Hypothalamus (tissue), 51 donors: ENCODE measurements at places on chromosomes 11 and 22.
A peak's percentile ranks its signal among the peaks of the same experiment; 100 is the strongest.

DNA sequence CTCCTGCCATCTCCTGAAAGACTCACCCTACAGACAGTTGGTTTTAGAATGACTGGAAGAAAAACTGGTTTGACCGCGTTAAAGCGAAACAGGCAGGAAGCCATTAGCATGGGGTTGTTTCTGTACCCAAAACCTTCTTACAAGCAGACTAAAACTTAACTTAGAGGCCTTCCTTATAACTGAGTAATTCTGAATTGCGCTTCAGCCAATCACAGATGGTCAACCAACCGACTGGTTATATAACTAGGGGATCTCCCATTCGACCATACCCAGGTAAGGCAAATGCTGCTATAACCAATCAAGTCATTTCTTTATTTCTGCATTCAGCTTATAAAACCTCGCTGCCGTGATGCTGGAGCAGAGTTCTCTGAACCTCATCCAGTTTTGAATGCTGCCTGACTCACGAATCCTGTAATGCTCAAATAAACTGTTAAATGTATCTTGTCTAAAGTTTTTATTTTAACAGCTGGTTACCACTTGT is 87.8 kb upstream of the DRD2 start:
- DNase-seq = no peak

DNA sequence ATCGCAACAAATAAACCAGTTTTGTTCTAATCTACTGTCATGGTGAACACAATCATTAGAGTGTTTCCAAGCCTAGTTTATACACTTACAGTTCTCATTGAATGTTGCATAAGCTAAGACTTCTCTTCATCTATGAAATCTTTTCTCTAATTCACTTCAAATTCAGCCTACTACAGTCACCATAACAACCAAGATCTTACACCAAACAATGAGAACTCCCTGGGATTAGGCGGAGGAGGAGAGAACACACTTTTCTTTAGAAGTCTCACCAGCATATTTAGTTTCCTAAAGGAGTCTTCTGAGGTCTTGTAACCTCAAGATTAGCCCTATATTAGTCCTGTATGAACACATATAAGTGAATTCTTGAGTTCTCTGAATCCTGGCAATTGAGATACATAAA is 1889.7 kb downstream of the LRRC4C start:
- DNase-seq = no peak

DNA sequence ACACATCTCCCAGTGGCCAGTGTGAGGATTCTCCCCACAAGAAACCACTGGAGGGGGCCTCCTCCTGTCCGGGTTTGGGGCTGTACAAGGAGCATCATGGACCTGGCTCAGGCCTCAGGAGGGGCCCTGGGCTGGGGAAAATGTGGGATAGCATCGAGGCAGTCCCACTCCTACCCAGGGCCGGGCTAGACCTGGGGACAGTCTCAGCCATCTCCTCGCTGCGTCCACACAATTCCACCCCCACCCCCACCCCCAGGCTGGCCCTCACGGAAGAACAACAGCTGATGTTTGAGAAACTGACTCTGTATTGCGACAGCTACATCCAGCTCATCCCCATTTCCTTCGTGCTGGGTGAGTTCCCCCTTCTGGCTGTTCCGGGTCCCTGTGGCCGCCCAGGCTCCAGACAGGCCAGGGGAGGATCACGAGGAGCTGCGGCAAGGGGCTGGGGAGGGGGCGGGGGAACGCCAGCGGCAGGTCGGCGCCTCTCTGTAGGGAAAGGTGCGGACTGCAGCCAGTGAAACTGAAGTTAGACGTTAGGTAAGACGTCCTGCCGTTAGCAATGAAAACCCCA is 4.8 kb downstream of the BEST1 start:
- peak; percentile 58 for DNase-seq

- no peak for DNase-seq
Measured at GRCh38 chr11:62399878-62400266, 19.0 kb upstream of the SCGB1A1 start.

- no peak for DNase-seq
Measured at GRCh38 chr11:134036492-134037045, 32.3 kb upstream of the JAM3 start.

DNA sequence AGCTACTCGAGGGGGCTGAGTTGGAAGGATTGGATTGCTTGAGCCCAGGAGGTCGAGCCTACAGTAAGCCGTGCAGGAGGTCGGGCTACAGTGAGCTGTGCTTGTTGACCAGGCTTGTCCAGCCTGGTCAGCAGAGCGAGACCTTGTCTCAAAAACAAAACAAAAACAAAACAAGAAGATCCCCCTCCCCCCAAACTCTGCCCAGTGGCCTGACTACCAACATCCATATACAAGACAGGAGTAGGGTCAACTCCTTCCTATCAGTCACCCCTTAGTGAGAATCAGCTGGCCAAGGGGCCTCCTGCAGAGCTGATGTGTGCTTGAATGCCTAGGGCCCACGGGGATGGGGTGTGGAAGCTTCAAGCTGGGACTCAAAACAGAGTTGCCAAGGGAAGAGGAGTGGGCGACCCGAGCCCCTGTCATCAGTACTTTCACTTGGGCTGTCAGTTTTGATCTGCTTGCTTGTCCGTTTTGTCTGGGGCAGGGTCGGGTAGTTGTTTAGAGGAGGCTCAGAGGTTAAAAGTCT is 942 bp upstream of the TSPAN18 start:
- DNase-seq = no peak

- peak; percentile 61 for DNase-seq
Measured at GRCh38 chr22:20319745-20320658, at the start of gene DGCR6L. Gene DGCR6L, minus strand, starts transcription at chr22:20320060. Its CDS starts 72 bp downstream, at chr22:20319988.

DNA sequence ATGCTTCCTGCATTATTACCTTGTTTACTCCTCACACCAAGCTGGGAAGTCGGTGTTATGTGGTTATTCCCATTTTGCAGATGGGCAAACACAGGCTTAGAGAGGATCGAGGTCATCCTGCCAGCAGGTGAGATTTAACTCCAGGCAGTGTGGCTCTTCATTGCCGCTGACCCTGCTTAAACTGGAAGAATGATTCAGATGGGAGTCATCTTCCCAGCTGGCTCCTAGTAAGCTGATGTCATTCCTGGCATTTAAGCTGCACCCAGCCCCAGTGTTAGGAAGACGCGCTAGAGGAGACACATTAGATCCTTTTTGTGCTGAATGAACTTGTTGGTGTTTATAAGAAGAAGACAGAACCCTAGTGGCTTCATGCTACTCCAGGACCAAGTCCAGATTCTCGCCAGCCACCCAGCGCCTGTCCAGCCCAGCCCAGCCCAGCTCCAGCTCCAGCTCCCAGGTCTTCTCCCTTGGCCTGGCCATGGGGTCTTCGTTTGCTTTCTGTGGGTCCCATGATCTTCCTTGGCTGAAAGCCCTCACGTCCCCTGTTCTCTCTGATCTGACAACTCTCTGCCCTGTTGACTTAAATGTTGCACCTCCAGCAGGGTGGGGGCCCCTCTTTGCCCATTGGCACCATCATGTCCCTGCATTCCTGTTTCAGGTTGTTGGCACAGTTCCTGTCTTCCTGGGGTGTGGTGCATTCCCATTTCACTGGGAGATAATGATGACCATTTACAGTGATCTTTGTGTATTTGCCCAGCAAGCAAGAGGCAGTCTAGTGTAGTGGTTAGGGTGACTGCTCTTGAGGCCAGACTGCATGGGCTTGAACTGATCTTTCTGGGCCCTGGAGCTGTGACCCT is 13.6 kb downstream of the PARVB start:
- no peak for DNase-seq

GRCh38 chr11:2074266-2074825 is 64.8 kb downstream of the IGF2 start:
- DNase-seq = no peak

DNA sequence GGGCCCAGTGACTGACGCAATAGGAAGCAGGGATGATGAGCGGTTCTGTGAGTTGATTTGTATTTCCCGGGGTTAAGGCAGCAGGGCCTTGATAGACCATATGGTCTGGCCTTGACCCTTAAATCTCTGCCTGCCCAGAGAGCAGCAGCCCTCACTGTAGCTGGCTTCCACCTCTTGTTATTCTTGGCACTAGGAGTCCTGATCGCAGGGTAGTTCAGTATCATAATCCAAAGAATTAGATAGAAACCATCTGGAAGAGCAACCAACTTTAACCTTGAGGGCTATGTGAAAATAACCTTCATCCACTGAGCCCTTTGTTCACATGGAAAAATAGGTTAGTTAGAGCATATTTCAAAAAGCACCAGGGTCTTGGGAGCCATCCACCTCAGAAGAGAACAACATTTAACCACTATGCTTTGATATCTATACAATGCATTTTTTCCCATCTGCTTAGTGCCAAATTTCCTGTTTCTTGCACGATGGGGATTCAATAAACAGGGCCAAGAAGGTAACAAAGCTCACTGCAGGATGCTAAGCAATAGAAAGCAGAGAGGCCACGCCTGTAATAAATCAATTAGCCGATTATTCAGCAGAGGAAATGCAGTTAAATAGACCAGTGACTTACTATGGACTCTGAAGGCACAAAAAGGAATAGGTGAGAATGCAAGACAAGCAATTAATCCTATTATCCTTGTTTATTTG is 761.3 kb downstream of the OPCML start:
- DNase-seq = no peak

- no peak for DNase-seq
Measured at GRCh38 chr11:86186386-86186785, 58.2 kb upstream of the EED start.

DNA sequence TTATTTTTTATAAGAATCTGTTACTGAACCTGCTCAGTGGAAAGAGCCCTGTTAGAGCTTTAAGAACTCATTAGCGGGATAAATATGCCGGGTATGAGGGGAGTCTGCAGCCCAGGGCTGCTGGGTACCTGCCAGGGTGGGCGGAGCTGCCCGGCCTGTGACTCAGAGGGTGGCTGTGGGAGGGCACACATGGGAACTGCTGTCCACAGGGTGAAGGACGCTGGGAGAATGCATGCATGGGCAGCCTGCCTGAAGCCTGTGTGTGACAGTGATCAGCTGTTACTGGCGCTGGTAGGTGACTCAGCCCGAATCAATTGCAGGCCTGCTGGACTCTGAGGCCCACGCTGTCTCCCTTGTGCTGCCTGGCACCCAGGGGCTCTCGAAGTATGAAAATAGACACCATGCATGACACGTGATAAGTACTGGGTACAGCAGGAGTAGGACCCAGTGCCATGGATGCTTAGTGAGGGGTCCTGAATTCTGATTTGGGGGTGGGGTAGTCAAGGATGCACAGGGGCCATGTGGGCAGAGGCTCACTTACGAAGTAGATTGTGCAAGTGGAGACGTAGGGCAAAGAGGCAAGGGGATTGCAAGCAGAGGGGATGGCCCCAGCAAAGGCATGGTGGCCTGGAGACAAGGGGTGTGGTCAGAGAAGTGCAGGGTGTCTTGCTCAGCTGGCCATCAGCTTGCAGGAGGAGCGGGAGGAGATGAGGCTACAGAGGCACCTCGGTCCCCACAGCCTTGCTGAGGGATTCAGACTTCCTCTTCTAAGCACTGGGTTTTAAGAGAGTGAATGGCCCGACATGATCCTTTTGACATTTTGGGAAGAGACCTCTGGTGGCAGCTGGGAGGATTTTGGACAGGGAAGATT is 36.5 kb downstream of the GRIK4 start:
- DNase-seq = peak; percentile 82

DNA sequence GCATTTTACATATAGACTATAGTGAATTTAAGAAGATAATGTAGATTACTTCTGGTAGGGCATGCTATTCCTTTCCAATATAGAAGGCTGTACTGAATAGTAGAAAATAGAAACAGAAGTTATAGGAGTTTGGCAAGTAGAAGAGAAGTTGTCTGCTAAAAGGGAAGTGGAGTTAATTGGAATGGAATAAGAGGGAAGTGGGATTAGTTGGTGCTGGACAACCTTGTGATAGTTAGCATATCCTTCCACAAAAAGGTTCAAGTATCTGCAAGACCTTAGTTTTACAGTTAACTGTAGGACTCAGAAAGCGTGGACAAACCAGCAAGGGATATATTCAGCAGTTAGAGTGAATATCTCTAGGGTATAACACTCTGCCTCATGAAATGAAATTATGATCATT is 185.5 kb downstream of the SWAP70 start:
- DNase-seq = no peak

GRCh38 chr11:87215236-87215635 is 177.5 kb downstream of the TMEM135 start:
- no peak for DNase-seq

- no peak for DNase-seq
Measured at GRCh38 chr11:46203746-46204145, 73.7 kb upstream of the CREB3L1 start.

DNA sequence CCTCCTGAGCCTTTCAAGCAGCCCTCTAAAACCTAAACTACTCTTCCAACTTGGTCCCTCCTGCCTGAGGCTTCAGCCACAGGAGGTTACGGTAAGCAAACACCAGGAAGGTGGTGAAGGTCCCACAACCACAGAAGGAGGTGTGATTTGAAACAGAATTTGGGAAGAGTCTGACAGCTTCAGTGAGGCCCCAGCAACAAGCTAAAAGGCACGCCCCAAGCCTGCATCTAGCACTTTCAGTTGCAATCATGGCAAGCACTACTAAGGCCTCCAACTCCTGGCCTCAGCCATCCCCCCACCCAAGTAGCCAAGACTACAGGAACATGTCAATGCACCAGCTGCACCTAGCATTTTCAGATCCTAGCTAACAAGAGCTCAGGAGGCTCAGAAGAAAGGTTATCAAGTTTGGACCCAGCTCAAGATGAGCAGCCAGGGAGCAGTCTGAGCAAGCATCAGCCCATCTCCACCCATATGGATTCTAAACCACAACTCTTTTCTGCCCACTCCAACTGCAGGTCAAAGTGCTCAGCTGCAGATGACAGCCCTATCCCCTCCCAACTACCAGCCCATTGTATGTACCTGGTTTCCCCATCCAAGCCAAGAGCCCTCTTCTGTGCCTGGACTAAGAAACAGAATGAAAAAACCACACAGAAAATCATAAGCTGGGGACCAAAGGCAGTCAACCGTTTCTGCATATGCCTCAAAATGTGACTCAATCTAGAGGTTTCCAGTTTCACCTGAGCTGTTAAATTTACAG is 10.4 kb upstream of the AHNAK start:
- no peak for DNase-seq

- no peak for DNase-seq
Measured at GRCh38 chr11:118291477-118292135, 12.9 kb upstream of the CD3E start.

DNA sequence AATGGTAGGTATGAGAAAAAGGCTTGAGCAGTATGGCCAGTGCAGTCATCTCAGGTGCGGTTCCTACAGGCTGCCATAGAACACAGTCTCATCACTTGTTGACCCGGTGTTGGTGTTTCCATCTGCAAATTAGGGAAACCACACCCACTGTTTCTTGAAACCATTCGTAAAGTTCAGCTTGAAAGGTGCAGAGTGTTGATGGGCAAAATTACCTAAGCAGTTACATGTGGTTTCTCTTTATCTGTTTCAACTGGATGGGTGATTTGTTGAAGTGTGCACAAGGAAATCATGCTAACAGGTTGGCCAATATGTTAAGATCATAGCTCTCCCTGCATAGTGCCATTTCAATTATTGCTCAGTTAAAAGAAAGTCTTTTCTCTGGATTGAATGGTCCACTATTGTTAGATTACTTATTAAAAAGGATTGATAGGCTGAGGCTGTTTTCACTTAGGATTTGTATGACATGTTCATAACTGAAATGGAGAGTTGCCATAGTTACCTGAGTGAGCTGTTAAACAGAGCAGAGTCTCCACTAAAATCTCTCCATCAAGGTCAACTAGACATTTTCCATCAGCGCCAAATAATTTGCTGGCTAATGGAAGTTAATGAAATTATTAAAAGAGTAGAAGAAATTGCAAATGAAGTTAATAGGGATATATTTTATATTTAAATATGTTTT is 203.1 kb upstream of the MTMR2 start:
- no peak for DNase-seq
